Germinal center (tissue), 1 donor: ENCODE measurements at places on chromosomes 3 and 15.

DNA sequence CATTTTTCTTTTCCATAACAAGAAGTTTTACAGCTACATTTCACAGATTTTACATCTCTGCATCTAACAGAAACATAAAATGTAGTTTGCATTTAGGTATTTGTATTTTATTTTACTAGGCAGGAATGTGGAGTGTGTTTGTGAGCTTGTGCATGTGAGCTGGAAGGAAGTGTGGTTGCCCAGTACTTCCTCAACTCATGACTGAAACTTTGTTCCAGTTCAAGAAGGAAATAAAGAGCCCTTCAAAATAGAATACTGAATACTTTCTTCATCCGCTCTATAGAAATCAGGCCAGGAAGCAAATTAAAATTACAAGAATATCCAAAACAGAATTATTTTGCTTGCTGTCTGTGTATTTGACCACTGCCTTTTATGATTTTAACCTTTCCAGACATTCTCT lies 81.3 kb downstream of the CHL1 start:
- DNase-seq: peak; percentile 34

DNA sequence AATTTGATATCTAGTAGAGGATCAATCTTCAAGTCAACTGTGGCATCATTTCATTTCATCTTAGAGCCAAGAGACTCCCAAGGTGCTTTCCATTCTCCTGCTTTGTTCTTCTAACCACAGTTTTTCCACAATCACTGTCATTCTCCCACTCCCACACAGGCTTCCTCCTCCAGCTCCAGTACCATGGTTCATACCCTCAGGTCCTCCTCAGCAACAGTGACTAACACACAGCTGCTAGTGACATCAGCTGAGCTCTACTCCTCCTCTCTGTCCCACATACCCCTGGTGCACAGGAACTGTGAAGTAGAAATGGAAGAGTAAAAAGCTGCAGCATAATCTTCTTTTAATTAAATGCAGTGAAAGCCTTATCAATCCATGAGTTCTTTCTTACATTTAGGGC lies 200.2 kb upstream of the DPH6 start:
- no peak for DNase-seq

- DNase-seq: no peak
These were observed 15.7 kb downstream of the RFT1 start for GRCh38 chr3:53114412-53115074.

DNA sequence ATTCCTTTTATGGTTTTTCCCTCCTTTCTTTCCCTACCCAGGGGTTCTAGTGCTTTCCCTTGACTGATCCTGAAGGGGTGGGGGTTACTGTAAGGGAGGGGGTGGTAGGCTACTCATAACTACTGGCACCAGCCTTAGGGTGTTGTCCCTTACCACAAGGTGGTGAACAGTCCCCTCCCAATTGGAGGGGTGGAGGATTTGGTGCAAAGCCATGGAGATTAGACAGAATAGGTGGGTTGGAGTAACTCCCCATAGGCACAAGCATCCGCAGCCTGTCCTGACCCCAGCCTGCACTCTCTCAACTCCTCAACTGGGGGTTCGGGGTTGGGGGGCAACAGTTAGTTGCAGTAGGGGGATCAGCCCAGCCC lies 2.6 kb upstream of the HYAL2 start:
- no peak for DNase-seq

DNA sequence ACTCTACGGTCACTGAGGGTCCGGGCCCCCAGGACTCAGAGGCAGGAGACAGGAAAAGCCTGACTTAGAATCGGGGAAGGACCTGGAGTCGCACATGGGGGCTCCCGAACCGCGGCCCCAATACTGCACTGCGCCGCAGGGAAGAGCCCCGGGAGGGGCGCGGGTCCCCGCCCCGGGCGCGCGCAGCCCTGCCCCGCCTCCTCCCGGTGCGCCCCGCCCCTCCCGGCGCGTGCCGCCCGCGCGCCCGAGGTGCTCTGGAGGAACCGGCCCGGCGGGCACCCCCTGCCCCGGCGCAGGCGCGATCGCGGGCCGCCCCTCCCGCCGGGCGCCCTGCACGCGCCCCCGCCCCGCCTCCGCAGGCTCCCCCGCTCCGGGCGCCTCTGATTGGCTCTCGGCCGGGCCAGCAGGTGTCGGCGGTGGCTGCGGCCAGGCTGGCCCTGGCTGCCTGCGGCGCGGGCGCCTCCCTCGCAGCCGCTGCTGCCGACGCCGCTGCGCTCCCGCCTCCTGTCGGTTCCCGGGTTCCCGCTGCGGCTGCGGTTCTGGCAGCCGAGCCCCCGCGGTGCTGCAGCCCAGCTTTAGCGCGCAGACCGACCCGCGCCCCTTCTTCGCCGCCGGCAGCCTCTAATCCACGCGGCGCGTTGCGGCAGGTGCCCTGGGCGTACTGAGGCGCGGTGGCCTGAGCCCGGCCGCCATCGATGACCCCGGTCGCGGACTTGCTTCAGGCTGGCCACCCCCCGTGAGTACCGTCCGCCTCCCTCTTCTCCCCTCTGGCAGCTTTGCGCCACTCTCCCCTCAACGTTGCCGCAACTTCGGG lies at the start of gene MYRIP:
TSS of gene MYRIP (plus strand) at position 429 of the 814 bp plus-strand sequence. CDS start 91,208 bp downstream, outside the sequence.
- DNase-seq: peak; percentile 93
